D341Med (cell line): ENCODE measurements at places on chromosomes 2 and 18.

DNA sequence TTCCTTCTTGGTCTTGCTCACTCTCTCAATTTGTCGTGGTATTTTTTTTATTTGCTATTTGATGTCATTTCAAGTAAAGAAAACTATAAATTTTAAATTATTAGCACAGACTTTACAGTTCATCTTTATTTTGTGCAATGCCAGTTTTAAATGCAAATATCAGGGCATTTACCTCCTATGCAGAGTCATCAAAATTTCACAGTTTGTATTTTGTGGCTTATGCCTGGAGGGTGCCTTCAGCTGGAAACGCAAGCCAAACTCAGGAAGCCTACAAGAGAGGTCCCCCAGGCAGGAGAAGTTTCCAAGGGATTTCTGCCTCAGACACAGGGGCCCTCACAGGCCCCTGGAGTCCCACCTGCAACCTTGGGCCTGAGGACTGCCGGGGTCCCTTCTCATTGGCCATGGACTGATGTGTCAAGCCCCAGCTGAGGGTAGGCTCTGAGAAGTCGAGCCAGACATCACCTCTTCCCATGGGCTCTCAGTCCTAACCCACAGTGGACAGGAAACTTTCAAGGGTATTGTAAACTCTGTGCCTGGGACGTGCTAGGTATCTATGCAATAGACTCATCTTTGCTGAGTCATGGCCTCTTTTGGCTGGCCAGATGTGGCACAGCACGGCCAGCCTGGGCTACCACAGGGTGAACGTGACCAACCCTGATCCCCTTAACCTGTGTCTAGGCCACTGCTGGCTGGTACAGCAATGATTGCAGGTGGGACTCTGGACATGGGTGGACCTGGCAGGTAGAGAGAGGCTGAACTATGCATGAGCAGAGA is 236.5 kb downstream of the CELF4 start:
- no peak for DNase-seq

DNA sequence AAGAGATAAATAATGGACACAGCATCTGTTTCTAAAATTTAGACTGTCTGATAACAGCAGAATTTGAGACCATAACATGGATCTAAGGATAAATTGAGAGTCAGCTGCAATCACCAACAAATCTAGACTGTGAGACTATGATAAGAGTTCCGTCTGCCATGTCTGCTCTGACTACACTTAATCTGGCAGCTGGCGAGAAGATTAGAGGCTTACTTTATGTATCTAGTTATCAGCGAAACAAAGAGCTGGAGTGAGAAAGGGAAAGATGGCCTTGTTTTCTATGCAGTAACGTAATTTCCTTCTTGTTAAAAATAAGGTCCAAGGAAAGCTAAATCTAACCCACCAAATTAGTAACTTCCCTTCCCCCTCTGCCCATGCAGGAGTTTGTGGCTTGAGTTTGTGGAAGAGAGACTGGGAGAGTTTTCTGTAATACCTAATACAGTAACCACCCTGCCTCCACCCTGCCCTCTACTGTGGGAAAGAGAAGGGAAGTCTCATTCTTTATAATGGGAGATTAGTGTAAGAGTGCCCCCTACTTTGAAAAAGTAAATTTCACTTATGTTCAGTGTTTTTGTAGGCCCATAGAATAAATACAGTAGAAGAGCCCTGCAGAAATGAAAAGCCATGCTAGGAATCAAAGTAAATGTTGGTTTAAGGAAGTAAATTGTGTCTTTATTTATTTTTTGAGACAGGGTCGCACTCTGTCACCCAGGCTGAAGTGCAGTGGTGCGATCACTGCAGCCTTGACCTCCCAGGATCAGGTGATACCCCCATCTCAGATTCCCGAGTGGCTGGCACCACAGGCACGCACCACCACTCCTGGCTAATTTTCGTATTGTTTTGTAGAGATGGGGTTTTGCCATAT is 27.5 kb downstream of the EML4 start:
- peak; percentile 62 for DNase-seq

DNA sequence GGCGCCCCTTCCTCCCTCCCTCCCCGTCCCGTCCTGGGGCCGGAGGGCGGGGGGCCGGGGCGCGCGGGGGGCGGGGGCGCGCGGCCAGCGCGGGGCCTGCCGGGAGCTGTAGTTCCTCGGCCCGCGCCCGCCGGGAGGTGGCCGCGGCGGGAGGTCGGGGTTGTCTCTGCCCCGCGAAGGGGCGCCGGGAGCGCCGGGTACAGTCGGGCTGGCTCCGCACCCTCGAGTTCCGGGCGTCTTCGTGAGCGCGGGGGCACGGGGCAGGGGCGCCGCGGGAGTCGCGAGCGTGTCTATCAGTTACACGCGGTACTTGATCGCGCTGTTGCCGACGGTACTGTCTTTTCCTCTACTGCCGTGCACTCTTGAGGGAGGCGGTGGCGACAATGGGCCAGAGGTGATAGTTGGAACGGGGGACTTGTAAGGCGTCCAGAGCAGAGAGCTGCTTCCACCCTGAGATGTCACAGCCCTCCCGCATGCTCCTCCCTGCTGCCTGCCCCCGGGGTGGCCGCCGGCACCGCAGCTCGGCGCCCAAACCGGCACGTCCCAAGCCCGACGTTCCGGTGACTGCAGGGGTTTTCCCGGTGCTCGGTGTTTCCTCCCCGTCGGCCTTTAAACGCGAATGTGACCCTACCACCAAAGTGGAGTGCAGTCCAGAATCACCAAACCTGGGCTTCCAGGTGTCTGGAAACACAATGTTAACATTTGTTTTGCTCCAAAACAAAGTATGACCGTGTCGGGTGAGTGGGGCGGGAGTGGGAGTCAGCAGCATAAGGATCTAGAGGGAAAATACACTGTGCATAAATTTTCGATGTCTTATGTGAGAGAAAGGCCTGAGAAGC is at the start of gene PRKD3:
TSS of gene PRKD3 (minus strand) at position 48 of the 839 bp plus-strand sequence. CDS start 8,309 bp downstream, outside the sequence.
- peak; percentile 93 for DNase-seq

- no peak for DNase-seq
Measured at GRCh38 chr2:23213196-23213595, 171.8 kb upstream of the KLHL29 start.

DNA sequence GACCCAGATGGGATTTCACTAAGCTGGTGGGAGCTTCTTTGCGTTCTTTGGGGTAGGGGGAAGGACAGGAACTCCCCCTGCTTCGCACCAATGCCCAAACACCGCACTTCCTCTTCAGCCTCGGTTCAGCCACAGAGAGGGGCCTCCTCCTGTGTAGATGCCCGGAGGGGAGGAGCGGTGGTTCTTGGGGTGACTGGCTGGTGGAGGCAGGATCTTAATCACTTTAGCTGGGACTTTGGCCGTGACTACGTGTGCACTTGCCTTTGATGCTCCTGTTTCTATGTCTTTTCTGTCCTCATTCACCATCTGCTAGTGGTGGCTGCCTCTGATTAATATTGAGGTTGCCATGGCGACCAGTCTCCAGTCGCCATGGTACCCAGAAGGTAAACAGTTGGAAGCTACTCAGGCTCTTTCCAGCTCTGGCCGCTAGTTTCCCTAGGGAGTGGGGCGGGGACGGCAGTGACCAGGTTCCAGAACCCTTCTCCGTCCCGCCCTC is 1.9 kb downstream of the CNGA3 start:
- DNase-seq, result peak; percentile 20

GRCh38 chr2:41483226-41483625 is 564.6 kb upstream of the PKDCC start:
- no peak for DNase-seq

GRCh38 chr2:144548532-144549191 is 28.7 kb upstream of the ZEB2 start:
- DNase-seq, result no peak

DNA sequence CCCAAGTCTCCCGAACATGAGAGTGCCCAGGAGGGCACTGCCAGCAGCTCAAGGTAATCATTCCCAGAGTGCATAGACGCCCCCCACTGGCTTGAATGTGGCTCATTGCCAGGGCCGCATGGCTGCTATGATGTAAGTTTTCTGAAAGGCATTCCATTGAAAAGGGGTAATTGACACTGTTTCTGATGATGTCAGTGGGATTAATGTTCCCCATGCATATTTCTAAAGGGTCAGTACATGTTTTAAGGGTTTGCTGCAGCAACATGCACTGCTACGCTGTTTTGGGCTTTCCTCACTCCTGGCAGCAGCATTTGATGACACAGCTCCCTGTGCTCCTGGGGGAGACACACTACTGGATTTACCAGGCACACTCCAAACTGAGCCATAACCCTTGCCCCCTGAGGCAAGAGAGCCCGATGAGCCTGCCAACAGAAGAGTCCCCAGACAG is 36.7 kb downstream of the KIAA2012 start:
- DNase-seq, result no peak

DNA sequence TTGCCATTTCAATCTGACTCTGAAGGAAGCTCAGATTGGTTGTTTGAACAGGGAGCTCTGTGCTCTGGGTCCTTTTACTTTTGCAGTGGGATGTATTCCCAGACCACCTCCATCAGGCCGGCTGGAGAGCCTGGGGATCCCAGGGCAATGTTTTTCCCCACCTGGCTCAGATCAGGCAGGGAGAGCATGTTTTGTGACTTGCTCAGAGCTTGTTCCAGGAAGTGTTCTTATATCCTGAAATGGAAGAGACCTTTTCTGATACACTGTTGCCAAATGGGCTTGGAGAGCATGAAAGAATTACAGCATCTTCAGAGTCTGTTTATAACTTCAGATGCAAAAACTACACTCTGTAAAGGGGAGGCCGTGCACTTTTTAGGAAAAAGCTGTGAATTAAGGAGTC is 56.0 kb downstream of the LIPG start:
- no peak for DNase-seq

- no peak for DNase-seq
Measured at GRCh38 chr2:46647766-46648742, 168.7 kb downstream of the TMEM247 start.

- DNase-seq, result no peak
Measured at GRCh38 chr2:197078535-197078934, 152.0 kb upstream of the PGAP1 start.

DNA sequence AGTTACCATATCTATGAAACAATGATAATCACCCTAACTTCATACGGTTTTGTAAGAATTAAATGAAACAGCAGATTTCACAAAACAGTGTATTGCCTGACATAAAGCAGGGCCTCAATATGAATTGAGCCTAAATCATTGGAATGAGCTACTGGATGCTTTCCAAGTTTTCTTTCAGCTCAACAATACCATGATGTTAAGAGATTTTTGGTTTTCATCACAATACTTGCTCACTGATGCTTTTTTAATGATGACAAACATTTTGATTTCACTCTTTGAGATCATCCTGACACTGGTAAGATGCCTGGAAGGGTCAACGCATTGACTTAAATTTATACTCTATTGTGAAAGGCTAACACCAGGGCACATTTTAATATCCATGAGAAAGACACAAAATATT is 377.5 kb downstream of the ZNF521 start:
- DNase-seq, result no peak

- DNase-seq, result no peak
Measured at GRCh38 chr18:58649966-58650816, 21.1 kb upstream of the MALT1 start.

GRCh38 chr2:79758749-79759282 is 246.0 kb downstream of the CTNNA2 start:
- no peak for DNase-seq

DNA sequence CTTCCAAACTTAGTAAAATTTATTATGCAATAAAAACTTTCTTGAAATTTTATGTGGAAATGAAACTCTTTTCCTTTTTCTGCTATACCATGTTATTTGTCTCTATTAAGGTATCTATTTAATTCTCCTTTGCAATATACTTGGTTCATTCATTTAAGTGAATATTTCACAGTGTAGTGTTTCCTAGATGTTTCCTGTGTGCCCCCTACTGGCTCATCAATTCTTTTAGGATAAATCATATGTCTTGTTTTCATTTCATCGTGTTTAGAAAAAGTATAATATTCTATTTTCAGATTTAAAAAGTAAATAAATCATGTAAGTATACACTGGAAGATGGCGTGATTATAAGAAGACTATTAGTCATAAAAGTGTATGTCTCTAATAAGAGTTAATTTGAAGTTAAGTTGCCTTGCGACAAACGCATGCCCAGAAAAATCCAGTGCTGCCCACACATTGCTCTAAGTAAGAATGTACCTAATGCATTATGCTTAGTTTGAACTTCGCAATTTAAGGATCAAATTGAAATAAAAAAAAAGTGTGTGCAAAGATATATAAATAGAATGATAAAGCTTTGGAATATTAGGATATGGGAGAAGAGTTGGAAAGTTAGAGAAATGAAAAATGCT is 525.4 kb downstream of the KCNJ3 start:
- DNase-seq, result no peak
